ENCODE measurements at places on chromosomes 13 and 19.

- DNase-seq = no peak
Observed at GRCh38 chr13:47665043-47665442, 336.0 kb downstream of the SUCLA2 start.

DNA sequence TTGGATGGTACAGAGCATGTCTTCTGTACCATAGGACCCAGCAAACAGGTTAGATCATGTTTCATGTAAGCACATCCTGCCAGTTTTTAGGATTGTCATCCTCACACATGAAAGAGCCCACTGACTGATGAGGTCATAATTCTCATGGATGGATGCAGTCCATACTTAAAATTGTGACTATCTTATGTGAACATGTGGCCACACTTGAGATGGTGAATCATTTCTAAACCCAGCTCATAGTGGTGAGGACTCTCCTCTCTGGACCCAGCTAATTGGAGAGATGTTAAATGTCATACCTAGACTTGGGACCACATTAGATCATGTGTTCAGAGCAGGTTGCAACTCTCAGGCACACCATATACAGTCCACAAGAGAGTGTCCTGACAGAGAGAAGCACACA lies 24.8 kb upstream of the ZNF254 start:
- DNase-seq = no peak

- no peak for DNase-seq
Observed at GRCh38 chr13:98478189-98479129, 98.4 kb downstream of the STK24 start.

DNA sequence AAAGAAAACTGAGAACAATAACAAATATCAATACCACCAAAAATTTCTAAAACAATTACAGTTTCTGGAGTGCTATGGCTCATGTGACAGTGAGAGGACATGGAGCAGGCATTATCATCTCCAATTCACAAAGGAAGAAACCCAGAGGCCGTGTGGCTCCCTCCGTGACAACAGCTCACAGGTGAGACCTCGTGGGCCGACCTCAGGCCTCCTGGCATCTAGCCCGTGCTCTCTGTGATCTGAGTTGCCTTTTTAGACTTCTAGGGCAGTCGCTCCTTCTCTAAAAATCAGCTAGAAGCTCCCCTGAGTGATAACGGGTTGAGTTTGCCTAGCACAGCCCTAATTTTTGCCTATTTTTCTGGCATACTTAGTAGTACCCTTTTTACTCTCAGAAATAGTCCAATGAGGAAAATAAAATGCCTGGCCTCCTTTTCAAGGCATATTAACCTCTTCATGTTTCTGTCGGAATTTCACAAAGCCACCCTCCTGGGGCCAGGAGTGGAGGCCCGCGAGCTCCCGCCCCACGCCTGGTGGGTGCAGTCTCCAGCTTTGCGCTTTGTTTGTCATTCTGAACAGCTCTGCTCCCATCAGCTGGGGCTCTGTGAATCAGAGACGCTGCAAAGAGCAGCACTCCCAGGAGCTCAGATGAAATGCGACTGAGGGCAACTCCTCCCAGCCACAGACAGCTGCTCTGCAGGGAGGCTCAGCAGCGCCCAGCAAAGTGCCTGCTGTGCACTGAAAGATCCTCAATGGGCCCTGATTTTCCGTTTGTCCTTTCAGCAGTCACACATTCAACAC lies 292.5 kb downstream of the UQCRFS1 start:
- no peak for DNase-seq

DNA sequence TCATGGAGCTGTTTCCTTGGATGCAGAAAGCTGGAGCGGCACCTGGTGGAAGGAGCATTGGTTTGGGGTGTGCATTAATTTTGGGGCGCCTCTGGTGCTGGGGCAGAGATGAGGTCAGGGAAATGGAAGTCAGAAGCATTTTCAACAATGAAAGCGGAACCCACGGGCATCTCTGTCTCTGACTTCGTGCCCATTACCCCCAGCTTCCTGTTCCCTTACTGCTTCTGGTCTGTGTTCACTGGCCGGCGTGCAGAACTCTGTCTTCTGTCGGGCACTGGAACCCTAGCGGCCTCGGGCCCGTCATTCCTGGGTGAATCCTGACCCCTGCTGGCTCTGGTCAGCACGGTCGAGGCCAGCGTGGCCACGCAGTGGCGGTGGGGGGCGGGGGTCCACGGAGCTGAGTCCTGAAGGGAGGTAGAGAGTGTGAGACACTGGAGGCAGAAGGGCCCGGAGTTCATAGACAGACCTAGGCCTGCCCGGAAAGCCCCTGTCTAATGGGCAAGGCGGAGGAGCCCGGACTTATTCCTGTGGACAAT lies 7.9 kb upstream of the LINGO3 start:
- no peak for DNase-seq

All from NCI-H1417 (cell line).